ENCODE measurements at places on chromosomes 16 and 17.

GRCh38 chr16:88316941-88317612 lies 65.7 kb upstream of the ZNF469 start:
- no peak for DNase-seq

DNA sequence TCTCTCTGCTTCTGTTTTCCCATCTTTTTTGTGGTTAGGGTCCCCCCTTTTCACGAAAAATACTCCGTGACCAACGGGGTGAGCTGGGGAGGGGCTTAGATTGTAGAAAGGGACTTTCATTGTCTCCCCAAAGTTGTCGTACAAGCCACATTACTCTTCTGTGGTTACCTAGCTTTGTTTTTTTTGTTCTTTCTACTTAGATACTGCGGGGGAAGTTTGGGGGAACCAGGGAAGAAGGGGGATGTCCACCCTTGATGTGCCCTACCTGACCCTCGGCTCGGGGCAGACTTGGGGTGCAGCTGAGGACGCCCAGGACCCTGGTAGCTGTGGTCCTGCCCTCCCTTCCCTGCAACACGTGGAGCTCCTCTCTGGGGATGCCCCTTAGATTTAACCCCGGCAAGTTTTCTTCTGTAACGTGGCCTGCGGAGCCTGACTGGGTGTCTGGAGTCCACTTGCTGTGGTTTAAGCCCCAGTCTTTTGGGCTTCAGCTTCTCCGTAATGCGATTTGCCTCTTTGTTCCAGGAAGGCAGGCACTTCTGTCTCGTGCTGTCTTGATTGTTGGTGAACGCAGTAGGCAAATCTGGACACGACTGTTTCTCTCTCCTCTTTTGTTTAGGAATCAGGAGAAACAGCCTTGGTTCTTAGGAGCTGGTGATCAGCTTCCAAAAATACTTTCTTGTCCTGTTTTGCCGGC lies 892 bp downstream of the ABCC1 start:
- DNase-seq, result no peak

- no peak for DNase-seq
Observed at GRCh38 chr17:12553625-12554024, 112.1 kb upstream of the MYOCD start.

DNA sequence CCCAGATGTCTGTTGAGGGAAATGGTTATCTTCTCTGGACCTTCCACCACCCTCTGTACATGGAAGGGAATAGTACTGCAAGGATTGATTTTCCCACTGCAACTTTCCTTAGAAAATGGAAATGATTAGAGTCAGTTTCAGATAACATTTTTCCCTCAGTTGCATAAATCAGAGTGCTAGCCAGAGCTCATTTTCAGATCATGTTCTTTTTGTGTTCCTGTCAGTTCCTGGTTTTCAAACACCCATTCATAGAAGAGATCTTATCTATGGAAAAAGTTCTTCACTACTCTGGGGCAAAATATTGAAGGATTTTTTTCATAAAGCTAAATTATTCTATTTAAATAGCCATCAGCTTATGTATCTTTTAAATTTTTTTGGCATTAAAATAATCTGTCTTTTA lies 11.7 kb upstream of the COX10 start:
- DNase-seq, result no peak

DNA sequence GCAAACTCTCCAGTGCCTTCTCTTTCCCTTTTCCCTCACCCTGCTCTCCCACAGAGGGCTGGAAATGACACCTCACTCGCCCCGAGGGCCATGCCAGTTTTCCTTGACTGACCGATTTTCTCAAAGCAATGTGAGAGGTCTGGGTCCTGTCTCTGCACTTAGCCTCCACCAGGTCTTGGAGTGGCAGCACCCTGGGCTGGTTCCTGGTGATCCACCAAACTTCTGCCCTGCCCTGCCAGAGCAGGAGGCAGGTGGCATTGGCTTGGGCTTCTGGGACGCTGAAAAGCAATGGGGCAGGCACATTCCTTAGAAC lies 97.5 kb downstream of the RAB11FIP4 start:
- DNase-seq, result no peak

DNA sequence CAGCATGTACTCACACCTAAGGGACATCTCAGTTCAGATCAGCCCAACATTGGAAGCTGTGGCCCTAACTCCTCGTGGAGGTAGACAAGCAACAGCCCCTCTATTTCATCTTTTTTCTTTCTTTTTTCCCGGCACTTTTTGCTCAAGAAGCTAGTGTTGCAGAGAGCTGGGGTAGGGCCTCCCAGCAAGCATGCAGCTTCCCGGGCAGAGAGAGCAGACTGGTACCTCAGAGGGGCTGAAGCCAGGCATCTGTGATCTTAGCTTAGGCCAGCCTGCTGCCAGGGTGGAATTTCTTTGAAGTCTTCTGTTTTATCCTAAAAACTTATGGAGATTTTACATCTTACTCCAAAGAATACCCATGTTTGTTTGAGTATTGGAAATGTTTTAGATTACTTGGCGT lies 195.4 kb downstream of the C16orf95 start:
- DNase-seq, result no peak

DNA sequence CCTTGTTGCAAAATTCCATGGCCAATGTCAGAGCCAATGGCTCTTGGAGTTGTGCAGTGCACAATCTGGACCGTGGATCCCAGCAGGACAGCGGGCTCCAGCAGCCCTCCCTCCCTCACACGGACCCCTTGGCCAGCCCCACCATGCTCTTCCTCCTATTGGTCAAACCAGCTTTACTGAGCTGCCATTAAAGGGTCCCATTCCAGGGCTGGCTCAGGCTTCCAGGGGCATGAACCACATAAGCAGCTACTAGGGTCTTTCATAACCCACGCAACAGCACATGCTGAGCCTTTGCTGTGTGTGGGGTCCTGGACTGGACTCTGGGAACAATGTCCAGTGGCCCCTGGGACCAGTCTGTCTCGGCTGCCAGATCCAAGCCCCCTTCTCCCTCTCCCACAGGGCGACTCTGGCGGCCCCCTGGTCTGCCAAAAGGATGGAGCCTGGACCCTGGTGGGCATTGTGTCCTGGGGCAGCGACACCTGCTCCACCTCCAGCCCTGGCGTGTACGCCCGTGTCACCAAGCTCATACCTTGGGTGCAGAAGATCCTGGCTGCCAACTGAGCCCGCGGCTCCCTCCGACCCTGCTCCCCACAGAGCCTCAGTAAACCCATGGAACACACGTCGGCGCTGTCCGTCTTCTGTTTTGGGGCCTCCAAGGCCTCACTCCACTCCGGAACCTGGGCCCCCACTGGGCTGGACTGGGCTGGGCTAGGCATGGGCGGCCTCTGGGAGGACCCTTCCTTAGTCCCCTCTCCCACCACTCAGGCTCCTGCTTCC lies 5.7 kb downstream of the CTRB1 start:
- DNase-seq, result no peak

GRCh38 chr17:80930335-80931279 lies 61.0 kb upstream of the CHMP6 start:
- DNase-seq, result no peak

DNA sequence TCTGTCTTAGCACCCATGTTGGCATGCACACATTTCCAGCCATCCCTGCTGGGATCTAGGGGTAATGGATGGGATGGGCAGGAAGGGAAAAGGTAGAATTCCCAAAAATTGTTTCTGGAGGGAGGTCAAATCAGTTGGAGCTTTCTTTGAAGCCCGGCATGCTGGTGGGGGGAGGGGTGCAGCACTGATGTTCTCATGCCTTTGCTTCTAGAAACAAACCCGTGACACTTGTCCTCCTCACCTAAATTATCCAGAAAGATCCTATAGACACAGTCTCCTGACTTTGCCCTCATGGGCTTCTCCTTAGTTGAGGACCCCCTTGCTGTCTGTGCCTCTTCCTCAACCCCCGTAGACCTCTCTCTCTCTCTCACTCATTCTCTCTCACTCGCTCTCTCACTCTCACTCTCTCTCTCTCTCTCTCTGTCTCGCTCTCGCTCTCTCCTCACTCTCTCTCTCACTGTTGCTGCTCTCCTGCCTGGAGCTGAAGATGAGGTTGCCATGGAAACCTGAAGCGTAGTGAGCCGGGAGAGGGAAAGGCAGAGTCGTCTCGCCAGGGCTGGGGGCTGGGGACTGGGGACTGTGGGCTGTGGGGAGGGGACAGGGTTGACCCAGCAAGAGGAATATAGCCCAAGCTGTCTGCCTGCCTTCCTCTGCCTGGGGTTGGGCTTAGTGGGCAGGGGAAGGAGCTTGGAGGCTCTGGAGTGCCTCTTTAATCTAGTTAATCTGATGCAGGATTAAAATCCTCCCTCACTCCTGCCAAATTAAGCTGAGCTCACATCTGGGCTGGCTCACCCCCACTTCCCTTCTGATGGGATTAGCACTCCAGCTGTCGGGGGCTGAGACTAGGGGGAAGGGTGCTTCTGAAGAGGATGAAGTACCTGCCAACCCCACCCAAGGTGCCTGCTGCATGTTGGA lies 16.1 kb downstream of the LASP1 start:
- DNase-seq, result no peak

DNA sequence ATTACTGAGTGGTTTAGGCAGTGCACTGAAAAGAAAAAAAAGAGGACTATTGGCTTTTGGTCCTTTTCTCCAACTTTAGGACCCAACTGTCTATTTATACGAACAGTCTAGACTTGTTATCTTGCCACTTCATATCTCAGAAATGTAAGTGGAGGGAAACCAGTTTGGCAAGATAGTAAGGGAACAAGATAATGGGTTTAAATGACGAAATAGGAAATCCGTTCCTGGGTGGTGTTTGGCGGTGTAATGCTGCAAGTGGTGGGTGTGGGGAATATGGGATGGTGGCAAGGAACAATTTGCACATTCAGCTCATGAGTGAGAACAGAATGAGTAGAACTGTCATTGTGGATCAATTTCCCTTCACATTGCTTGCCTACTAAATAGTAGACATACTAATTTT lies 44.7 kb downstream of the GRB7 start:
- DNase-seq, result peak; percentile 26

GRCh38 chr16:11325404-11326083 lies 19.7 kb upstream of the RMI2 start:
- no peak for DNase-seq

DNA sequence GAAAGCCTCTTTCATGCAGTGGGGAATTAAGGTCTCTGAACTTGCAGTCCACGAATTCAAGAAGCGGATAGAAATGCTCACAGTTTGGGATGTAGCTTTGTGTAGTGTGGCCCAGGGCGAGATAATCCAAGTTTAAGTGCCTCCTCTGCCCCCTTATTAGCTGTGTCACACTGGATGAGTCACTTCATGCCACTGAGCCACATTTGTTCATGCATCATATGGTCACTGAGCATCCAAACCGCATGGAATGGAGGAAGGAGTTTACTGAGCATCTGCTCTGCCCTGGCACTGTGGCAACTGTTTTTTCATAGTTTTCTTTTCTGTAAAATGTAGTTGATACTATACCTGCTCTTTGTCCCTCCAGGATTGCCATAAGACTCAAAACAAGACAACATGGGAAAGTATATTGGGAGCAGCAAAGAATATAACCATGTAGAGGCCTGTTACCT lies 15.1 kb upstream of the DHX8 start:
- no peak for DNase-seq

DNA sequence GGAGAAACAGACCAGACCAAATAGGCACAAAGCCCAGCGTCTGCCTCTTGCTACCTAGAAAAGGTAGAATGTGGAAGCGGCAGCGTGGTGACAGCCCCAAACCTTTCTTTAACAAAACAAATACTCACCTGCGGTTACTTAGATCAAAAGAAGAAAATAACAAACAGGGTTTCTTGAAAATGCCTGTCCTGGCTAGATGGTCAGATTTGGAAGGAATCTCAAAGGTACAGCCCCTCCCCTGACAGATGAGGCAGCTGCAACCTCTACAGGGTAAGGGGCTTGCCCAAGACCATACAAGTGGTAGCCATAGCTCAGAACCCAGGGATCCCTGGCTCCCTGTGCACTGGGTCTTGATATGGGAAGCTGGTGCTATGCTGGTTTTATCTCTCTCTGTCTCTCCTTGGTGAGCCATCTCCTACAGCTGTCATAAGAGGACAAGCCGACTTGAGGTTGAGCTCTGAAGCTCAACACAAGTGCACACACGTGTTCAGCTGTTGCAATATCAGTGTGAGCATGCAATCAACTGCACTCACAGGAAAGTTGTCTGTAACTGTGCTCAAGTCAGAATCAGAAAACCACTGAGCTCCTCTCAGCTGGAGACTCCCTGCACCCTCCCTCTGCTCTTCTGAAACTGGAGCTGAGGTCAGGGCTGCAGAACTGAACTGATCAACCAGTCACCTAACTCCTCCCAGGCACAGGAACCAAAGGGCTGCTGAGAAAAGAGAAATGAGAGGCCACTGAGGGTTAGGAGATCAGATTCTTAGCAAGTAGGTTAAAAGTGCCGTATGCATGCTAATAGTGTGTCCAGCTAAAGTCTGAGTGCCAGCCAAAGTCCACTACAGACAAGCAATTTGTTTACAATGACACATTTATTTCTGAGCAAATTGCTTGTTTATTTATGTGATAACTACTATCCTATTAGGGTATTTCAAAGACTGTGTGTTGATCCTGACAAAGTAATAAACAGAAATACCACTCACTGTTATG lies 6.1 kb upstream of the RNF157 start:
- DNase-seq, result no peak

DNA sequence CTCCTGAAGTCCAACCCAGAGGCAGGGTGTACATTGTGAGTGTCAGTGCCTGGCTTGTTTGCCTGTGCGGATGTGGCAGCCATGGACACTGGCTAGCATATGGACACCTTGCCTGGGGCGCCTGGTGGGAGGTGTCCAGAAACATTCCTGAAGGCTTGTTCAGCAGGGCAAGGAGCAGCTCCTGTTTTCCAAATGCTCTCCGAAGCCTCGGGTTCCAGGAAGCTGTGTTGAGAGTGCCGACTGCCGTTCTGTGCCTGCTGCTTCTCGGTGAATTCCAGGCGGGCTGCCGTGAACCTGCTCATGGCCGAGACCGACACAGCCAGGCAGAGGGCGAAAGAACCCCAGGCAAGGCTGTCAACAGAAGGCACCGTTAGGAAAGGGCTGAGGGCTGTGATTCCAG lies 10.9 kb upstream of the DHRS7C start:
- peak; percentile 38 for DNase-seq

DNA sequence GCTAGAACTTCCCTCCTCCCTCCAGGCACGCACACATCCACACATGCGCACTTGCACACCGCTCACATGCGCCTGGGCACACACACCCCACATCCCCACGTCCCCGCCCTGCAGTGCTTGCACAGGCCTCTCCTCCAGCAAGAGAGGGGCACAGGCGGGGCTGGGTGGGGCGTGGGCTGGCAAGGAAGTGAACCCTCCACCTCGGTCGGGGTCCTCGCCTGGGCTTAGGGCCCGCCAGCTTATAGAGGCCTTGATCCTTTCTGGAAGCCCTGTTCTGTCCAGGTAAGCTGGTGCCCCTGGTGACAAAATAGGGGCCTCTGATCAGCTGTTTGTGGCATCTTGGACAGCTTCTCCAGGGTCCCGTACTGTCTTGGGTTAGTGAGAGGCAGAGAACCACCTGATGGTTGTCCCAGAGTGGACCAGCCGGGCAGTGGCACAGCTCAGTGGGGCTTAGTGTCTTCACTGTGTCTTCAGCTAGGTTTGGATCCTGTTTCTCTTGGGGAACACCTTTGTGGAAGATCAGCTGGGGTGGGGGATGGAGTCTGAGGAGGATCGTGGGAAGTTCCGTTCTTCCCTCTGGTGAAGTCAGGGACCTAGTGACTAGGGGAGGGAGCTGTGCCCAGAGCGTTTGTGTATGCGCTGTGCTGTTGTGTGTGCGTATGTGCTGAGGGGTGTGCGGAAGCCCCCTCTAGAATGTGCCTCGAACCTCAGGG lies 12.1 kb downstream of the TBX4 start:
- DNase-seq, result no peak

- peak; percentile 43 for DNase-seq
Observed at GRCh38 chr17:15456496-15456895, 10.9 kb downstream of the CDRT4 start.

- DNase-seq, result no peak
Observed at GRCh38 chr16:79099716-79100115, 500.8 kb downstream of the MAF start.

- peak; percentile 65 for DNase-seq
Observed at GRCh38 chr16:10181196-10182162, 749 bp downstream of the GRIN2A start.
